Myocyte (in vitro differentiated cells): ENCODE measurements at places on chromosomes 1 and 21.

DNA sequence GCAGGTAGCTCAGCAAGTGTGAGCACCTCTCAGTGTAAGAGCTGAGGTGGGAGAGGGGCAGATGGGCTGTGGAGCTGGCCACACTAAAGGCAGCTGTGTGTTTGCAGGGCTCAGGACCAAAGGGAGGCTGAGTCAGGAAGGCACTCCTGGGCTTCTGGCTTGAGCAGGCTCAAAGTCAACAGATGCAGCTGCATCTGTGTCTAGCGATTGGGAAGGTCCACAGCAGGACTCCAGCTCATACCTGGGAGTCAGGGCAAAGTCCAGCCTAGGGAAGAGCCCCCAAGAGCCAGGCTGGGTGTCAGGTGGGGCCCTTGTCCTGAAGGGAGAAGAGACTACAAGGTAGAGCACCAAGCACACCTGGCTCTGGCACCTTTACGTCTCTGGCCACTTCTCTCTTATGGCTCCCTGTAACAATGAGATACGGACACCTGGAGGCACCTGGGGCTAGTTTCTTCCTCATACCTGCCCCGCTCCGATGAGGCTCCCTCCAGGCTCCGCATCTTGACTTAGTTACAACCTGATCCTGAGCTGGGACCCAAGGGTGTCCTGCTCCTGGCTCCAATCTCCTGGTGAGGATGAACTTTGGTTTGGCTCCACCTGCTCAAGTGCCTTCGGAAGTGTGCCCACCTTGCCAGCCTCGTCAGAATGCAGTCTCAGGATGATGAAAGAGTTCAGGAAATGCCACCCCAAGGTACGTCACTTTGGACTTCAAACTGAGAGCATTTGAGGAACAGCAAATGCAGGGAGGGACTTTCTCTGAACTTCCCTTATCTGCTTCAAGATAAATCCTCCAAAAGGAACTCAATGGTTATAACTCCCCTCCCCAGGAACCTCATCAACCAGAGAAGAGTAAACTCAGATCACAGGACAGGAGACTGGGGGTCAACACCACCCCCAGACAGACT, 21.5 kb upstream of the SLC2A1 start:
- DNase-seq: no peak

- DNase-seq: no peak
These were observed 7.2 kb downstream of the TLCD4 start for GRCh38 chr1:95124342-95124741.

GRCh38 chr1:57976216-57976615, 552.4 kb upstream of the DAB1 start:
- no peak for DNase-seq

GRCh38 chr1:210236840-210237409, 4.3 kb downstream of the SERTAD4 start:
- no peak for DNase-seq

DNA sequence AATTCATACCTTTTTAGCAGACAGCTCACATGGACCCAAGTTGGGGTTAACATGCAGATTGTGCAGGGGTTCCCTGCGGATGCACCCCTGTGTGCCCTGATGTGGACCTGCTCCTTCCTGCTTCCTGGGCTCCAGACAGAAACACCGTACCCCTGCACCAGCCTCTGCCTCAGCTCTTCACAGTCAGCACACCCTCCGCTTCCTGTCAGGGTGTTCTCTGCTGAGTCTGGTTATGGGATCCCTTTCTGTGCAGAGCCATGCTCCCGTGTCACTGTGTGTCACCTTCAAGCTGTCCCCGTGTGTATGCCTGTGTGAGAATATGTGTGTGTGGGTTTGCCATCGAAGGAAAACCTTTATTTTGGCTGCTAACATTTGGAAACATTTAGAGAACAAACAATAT, 48.7 kb upstream of the KCNJ15 start:
- no peak for DNase-seq

- no peak for DNase-seq
These were observed 410 bp upstream of the NUDC start for GRCh38 chr1:26921126-26921539.

- DNase-seq: peak; percentile 49
These were observed 178.6 kb downstream of the GPR52 start for GRCh38 chr1:174626031-174627025.

GRCh38 chr1:155005076-155006011, 2.7 kb downstream of the ZBTB7B start:
- no peak for DNase-seq

DNA sequence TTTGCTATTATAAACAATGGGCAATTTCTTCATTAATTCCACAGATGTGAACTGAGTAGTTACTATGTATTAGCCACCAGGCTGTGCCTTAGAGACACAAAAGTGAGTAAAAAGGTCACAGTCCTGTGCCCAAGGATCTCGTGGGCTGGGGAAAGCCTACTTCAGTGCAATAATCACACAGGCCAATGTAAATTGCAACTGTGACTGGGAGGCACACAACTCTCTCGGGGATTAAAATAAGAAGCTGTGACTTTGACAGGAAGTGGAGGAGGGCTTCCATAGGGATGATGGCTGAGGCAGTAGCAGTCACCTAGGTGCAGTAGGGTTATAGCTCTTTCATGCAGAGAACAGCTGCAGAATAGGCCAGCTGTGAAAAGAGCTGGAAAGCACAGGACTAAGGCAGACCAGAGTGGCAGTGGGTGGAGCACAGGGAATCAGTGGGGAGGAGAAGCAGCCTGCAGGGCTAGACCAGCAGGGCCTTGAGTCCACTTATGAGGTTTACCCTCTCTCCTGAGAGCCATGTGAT, 121.9 kb downstream of the MAB21L3 start:
- no peak for DNase-seq

DNA sequence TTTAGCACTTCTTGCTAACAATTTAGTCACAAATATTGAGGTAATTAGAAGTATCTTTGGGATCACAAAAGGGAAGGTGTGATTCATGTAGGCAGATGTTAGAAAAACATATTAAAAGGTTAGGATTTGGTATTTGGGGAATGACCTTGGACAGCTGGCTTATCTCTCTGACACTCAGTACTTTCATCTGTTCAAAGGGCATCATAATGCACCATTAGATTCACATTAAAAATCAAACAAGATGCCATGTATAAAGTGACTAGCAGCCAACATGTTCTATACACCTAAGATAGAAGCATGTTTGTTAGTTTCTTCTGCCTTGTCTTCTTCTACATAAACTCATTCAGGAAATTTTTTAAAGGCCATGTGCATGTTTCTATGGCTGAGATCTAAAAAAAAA, 56.5 kb upstream of the ESRRG start:
- DNase-seq: no peak
